Activated CD4-positive, alpha-beta T cell treated with anti-CD3 and anti-CD28 coated beads, Interleukin-10, Interleukin-2, amounts not matched to agents 100 ng/mL and 50 ng/mL, durations not matched to agents 16 hours and 8 hours (primary cell): ENCODE measurements at places on chromosomes 6 and 20.
A peak's percentile ranks its signal among the peaks of the same experiment; 100 is the strongest.

DNA sequence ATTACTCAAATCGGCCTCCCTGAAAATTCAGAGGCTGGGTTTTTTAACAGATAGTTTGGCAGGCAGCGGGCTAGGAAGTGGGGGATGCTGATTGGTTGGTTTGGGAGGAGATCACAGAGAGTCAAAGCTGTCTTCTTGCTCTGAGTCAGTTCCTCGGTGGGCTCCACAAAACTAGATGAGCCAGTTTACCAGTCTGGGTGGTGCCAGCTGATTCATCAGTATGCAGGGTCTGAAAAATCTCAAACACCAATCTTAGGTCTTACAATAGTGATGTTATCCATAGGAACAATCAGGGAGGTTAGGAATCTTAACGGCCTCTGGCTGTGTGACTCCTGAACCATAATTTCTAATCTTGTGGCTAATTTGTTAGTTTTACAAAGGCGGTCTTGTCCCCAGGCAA lies 190.7 kb downstream of the C6orf118 start:
- DNase-seq, result no peak

DNA sequence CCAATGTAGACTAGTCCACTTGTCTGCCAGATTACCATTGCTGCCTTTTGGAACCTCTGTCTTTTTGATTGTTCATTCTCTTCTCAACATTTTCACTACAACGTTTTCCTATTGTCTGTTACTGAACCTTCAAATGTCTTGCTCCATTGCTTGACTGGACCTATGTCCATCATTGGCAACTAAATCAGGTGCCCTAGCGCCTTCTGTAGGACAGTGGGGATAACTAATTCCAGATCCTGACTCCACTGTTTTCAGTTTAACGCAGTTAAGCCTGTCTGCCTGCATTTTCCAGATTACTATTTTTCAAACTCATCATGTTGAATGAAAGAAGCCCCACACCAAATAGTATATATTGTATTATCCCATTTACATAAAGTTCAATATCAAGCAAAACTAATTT lies 433.6 kb downstream of the RNF144B start:
- no peak for DNase-seq

DNA sequence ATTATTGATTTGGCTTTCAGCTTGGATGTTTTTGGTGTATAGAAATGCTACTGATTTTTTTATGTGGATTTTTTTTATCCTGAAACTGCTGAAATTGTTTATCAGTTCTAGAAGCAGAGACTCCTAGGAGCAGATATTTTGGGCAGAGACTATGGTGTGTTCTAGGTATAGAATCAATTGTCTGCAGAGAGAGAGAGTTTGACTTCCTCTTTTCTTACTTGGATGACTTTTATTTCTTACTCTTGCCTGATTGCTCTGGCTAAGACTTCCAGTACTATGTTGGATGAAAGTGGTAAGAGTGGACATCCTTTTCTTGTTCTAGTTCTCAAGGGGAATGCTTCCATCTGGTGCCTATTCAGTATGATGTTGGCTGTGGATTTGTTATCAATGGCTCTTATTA lies 370.6 kb downstream of the PHF3 start:
- no peak for DNase-seq

GRCh38 chr6:156771047-156771446 lies 6.1 kb upstream of the ARID1B start:
- DNase-seq, result no peak

DNA sequence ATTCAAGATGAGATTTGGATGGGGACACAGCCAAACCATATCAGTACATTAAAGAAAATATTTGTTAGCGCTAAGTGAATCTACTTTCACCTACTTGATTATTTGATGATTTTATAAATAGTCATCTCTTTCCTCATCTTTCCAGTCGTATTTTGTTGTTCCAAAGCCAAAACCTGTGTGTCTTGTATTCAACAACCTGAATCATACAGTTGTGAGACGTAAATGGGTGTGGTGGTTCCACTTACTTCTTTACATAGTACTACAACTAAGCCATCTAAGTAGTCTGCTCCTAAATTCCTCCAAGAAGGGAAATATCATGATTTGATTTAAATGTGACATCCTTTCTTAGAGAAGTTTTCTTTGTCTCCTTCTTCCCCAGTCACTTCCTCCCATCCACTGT lies 132.8 kb downstream of the ESR1 start:
- no peak for DNase-seq

- DNase-seq, result no peak
Observed at GRCh38 chr6:130912434-130912833, 85.2 kb downstream of the SMLR1 start.

DNA sequence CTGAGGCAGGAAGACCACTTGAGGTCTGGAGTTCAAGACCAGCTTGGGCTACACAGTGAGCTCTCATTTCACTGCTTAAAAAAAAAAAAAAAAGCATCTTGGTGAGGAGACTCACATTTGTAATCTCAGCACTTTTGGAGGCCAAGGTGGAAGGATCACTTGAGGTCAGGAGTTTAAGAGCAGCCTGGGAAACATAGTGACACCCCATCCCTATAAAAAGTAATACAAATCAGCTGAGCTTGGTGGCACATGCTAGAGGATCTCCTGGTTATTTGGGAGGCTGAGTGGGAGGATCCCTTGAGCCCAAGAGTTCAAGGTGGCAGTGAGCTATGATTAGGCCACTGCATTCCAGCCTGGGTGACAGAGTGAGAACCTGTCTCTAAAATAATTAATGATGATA lies 29.4 kb upstream of the SYNCRIP start:
- DNase-seq, result peak; percentile 30

DNA sequence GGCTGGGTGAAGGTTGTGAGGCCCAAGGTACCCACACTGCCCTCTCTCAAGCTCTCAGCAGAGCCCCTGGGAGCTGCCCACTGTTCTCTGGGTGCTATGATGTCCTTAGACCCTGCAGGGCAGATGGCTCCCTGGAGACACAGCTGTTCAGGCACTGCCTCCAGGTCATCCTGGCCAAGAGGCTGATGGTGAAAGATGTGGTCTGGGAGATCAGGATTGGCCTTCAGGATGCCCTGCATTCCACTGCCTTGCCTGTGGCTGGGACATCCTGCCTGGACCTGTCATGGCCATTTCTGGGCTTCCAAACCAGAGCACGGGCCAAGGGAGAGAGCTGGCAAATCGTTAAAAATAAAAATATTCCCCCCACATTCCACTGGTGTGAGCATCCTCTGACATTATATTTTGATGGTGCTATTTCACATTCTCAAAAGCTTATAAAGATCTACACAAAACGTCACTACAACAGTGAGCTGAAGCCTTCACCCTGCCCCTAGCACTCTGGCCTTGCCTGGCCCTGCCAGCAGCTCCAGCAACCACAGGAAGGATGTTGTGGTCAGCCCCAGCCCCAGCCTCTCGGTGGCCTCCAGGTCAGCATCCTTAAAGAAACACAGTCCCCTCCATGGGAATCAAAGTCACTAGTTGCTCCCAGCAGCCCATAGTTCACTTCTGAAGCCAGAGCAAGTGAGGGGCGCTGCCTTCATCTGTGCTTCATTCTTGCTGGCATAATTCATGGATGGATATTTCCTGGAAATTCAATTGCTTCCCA lies 13.5 kb upstream of the KCNK16 start:
- peak; percentile 38 for DNase-seq

- DNase-seq, result peak; percentile 82
Observed at GRCh38 chr20:3010985-3011723, 32.3 kb upstream of the GNRH2 start.

- DNase-seq, result no peak
Observed at GRCh38 chr6:85403331-85404015, 46.4 kb upstream of the NT5E start.

- no peak for DNase-seq
Observed at GRCh38 chr20:8033151-8033841, 13.7 kb upstream of the TMX4 start.

- DNase-seq, result no peak
Observed at GRCh38 chr6:142617158-142617557, 315.4 kb downstream of the ADGRG6 start.

GRCh38 chr6:34792605-34793500 lies 970 bp downstream of the BLTP3A start:
- DNase-seq, result peak; percentile 51

- DNase-seq, result no peak
Observed at GRCh38 chr6:47057830-47058540, 15.9 kb upstream of the ADGRF1 start.

GRCh38 chr20:62812181-62812906 lies 4.5 kb upstream of the COL9A3 start:
- DNase-seq, result no peak

DNA sequence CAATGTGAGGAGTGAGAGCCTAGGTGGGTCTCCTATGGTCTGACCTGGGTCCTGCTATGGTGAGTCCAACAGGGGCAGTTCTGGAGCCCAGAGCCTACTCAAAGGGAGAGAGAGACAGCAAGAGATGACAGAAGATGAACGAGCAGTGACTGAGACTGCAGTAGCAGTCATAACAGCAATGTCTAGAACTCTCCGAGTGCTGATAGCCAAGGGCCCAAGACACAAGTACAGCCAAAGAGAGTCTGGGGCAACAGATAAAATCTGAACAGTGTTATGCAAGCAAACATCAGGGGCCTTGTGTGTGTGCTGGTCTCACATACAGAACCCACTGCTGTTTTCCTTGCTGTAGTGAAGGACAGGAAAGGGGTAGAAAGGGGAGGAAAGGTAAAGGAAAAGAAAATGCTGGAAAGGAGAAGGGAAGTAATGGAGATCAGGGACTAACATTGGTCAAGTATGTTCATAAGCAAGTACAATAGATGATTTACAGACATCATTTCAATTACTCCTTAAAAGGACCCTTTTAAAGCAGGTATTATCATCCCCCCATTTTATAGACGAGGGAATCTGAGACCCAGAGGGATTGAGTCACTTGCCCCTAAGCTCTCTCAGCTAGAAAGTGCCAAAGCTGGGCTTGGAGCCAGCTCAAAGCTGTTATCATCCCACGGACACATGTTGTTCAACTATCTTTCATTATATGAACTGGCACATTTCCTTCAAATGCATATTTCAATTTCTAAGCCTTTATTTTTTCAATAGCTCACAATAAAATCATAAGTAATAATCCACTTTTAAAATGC lies 182.3 kb upstream of the RAB32 start:
- no peak for DNase-seq

GRCh38 chr6:140897349-140897748 lies 1235.4 kb upstream of the GJE1 start:
- no peak for DNase-seq

DNA sequence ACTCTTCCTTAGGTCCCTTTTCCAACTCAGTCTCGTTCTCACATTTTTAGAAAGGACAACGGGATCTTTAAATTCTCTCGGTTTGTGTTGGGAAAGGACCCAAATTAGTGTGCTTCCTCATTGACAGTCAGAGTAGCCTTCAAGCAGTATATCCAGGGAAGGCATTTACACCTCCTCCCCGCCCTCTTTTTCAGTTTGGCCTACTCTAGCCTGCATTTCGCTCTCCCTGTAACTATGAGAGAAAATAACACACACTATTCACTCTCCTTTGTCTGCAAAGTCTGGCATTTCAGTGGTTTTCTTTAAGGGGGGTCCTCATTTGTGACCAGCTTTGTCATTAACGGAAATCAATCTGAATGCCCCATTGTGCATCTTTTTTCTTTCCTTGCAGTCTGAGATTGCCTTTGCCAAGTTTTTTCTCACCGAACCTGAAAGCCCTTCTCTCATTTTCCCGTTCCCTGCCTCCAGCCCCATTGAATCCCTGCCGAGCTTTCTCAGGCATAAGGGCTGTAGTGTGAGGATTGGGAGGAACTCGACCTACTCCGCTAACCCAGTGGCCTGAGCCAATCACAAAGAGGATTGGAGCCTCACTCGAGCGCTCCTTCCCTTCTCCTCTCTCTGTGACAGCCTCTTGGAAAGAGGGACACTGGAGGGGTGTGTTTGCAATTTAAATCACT lies 393 bp upstream of the FABP7 start:
- DNase-seq, result no peak

GRCh38 chr6:6479785-6480184 lies 108.7 kb upstream of the LY86 start:
- no peak for DNase-seq

DNA sequence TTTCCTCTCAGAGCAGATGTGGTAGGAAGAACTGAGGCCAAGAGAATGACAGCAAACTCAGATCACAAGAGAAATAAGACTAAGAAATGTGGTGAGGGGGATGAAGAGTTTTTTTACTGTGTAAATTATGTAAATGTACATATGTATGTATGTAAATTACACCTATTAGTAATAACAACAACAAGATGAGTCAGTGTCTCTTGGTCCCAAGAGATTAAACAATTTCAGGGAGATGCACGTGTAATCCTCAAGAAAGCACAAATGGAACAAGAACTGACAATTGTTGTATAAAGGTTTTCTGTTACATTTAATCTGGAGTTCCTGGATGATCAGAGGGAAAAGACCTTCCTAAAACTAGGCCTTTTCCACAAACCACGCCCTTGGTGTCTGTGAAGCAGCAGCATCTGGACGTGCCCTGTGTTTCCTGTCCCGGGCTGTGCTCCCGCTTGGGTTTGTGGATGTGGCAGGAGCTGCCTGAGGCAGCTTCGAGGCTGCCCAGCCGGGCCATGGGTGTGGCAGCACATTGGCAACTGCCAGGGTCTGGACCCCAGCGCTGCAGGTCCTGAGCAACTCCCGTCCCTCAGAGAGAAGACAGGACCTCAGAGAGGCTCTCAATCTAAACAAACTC lies 994 bp downstream of the CLDN20 start:
- no peak for DNase-seq

DNA sequence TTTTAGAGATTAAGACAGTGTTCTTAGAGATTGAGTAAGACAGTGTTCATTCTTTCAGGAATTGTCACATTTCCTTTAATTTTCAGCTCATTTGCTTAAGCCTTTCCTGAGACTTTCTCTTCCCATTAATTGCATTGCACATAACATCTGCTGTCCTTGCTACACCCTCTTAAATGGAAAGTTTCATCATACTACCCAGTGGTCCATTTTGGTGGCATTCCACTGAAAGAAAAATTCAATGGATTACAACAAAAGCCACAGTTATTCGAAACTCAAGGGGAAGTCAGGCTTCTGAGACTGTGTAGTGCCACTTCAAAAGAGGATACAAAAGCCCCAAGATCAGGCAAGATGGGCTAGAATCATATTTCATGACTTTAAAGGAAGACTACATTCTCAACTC lies 64.0 kb downstream of the RSPO3 start:
- DNase-seq, result no peak

GRCh38 chr20:22556565-22557056 lies 27.8 kb downstream of the FOXA2 start:
- DNase-seq, result no peak

DNA sequence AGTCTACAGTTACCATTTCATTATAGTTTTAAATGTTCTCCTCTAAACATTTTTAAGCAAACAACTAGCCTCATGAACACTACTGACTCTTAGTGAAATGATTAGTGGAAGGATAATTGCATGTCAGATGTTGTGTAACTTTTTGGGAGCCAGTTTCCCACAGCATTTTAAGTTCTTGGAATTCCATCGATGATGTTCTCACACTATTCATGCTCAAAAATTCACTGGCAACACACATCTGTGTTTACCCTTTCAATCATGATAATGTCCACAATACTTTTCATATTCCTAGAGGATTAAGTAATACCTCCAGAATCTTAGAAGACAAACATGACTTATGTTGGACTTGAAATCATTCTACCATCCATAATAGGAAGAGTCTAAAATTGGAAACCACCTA lies 678.1 kb upstream of the ID4 start:
- no peak for DNase-seq

GRCh38 chr20:8368670-8369069 lies 236.6 kb downstream of the PLCB1 start:
- DNase-seq, result no peak
